ENCODE measurements at places on chromosomes 3 and 15.

GRCh38 chr15:49521802-49522201 lies 98.8 kb downstream of the FGF7 start:
- DNase-seq = no peak

- DNase-seq = no peak
Observed at GRCh38 chr15:68592544-68592943, 13.8 kb downstream of the CORO2B start.

DNA sequence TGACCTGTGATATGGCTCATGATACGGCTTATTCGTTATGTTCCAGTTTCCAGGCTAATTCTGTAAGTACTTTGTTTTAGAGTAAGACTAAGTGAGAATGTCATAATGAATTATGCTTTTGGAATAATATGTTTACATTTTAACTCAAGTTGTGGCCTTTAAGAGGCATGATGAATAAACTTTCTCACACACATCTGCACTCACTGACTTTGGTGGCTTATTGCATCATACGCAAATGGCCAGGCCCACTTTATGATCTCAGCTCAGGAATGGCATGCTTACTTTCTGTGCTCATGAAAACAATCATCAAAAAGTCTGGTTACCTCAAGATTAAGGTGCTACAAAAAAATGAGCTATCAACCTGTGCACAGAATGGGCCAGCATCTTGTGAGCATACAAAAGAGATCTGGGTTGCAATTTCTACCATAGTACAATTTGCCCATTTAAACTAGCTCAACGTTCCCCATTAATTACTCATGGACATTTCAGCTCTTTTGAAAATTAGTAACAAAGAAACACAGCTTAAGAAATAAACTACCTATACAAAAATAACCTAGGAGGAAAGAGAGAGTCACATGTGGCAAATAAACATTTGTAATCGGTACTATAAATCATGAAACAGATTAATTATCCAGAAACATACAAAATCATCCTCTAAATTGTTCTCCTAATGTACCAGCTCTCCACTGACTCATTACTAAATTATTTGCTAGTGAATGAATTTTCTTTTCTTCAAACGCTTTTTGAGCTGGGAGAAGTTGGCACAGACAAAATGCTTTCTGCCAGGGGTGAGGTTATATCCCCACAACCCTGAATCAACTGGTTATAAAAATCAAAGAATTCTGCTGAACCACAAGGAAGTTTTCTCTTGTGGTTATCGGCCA lies 439.0 kb upstream of the ADAMTS9 start:
- DNase-seq = no peak

DNA sequence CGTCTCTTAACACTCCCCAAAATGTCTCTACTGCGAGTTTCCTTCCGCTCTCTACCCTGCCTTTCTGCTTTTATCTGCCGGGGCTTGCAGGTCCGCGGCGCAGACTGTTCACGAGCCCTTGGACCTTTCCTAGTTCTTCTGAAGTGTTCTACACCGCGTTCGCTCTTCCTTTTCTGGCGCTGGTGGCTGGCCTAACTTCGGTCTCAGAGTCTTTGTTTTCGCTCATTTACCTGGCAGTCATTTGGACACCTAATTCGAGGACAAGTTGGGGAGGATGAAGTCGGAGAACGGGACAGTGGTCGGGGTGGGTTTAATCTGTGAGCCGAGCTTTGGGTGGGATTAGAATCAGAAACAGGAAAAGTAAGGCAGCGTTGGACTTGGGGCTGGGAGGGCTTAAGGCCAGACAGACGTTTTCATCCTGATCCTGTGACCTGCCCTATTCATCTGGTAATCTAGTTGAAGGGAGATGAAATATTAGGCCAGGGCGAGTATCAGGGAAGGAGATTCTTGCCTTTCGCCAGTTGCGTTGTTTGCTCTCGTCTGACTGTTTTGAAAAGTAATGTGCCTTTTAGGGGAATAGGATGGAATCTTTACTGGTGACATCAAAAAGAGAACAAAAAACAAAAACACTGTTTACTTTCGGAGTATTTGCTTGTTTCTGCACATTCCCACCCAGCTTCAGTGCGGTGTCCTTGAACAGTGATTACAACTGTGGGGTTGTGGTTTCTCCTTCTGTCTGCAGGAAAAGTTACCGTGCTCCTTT lies 1.8 kb downstream of the DIPK2A start:
- DNase-seq = peak; percentile 61

DNA sequence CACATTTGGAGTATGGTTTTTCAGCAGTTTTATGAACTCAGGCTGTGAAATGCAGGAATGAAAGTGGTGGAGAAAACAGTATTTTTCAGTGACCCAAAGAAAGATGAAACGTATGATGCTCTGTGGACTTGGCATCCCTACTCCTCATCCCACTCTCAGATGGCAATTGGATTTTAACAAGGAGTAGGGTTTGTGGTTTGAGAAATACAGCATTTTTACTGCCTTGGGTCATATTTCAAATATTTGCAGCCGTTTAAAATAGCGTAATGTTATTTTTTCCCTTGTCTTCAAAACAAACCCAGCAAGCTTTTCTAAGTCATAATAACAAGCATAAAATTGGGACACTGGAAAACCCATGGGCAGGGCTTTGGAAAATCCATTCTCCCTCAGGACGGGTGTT lies 117.2 kb upstream of the LRIG1 start:
- DNase-seq = peak; percentile 35

All from HS-27A (cell line).